ENCODE measurements at places on chromosomes 1 and 21.

GRCh38 chr1:99886841-99887240, 36.7 kb downstream of the AGL start:
- H3K27me3 ChIP-seq = no peaks in the 10 kb centered on the region
- H3K4me3 ChIP-seq = no peak overlapping the region
- H3K4me1 ChIP-seq = no peaks in the 10 kb centered on the region
- no peak overlapping the region for H3K27ac ChIP-seq
- H3K36me3 ChIP-seq = peaks cover 3% of the 10 kb centered on the region
- no peak for DNase-seq

- H3K27ac ChIP-seq = no peak overlapping the region
- no peak overlapping the region for H3K4me3 ChIP-seq
- no peaks in the 10 kb centered on the region for H3K27me3 ChIP-seq
- H3K36me3 ChIP-seq = no peaks in the 10 kb centered on the region
- no peak for DNase-seq
Measured at GRCh38 chr1:183914276-183914675, 109.4 kb downstream of the RGL1 start.

DNA sequence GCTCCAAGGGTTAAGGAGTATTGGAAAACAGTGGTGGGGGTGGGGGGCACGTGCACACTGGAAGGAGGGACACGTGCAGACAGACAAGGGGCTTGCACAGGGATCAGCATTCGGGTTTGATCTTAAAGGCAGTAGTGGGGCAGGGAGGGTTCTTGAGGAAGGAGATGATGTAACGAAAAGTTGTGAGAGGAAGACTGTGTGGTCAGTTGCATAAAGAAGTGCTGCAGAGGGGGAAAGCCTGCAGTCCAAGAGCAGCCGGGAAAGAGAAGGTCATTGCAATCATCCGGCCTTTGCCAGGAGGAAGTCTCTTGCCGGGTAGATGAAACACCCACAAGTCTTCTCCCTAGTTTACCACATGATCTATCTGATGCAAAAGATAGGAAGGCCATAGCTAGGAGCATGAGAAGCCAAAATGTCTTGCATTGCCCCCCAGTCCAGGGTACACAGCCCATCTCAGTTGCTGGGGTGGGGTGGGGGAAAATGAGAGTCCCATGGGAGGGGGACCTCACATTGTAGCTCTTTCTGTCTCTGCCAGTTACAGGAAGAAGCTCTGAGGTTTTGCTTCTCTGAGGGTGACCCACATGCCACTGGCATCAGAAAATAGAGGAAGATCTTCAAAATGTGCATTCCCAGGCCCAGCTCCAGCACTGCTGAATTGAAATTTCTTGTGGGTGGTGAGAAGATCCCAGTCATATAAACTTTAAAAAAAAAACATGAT, 202.5 kb upstream of the RAB4A start:
- no peak for DNase-seq
- no peaks in the 10 kb centered on the region for H3K4me1 ChIP-seq
- H3K4me3 ChIP-seq = no peak overlapping the region
- H3K27ac ChIP-seq = no peak overlapping the region

DNA sequence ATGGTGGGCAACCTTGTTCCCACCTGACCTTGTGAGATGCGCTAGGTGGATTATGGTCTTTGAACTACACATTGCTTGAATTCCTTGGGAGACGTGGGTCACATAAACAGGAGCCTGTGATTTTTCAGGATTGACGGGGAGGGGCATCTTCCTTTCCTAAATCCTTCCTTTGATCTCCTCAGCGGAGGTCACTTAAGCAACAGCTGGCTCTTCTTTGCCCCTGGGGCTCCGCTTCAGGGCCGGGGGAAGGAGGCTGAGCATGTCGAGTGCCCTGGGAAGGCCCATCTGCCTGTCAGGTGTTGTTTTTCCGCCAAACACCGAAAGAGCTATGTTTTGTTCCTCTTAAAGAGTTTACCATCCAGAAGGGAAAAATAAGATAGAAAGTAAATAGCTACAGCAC, 40.6 kb downstream of the KIF26B start:
- H3K4me1 ChIP-seq = peaks cover 2% of the 10 kb centered on the region
- DNase-seq = no peak
- no peak overlapping the region for H3K4me3 ChIP-seq
- no peaks in the 10 kb centered on the region for H3K27me3 ChIP-seq
- no peak overlapping the region for H3K27ac ChIP-seq
- H3K36me3 ChIP-seq = no peaks in the 10 kb centered on the region

- H3K36me3 ChIP-seq = no peaks in the 10 kb centered on the region
- DNase-seq = no peak
- H3K4me1 ChIP-seq = no peaks in the 10 kb centered on the region
- H3K4me3 ChIP-seq = no peak overlapping the region
- H3K27me3 ChIP-seq = no peaks in the 10 kb centered on the region
- no peak overlapping the region for H3K27ac ChIP-seq
Measured at GRCh38 chr1:80657044-80657643, 1143.6 kb upstream of the ADGRL2 start.

GRCh38 chr21:41438425-41439113, 12.5 kb downstream of the MX1 start:
- no peak overlapping the region for H3K4me3 ChIP-seq
- no peak overlapping the region for H3K27ac ChIP-seq
- DNase-seq = no peak
- H3K27me3 ChIP-seq = no peaks in the 10 kb centered on the region
- H3K4me1 ChIP-seq = no peaks in the 10 kb centered on the region
- H3K36me3 ChIP-seq = no peaks in the 10 kb centered on the region

- H3K27me3 ChIP-seq = no peaks in the 10 kb centered on the region
- H3K4me3 ChIP-seq = no peak overlapping the region
- no peak for DNase-seq
- no peaks in the 10 kb centered on the region for H3K4me1 ChIP-seq
- H3K36me3 ChIP-seq = no peaks in the 10 kb centered on the region
- H3K27ac ChIP-seq = no peak overlapping the region
Measured at GRCh38 chr21:44730028-44730395, 18.6 kb upstream of the TSPEAR start.

DNA sequence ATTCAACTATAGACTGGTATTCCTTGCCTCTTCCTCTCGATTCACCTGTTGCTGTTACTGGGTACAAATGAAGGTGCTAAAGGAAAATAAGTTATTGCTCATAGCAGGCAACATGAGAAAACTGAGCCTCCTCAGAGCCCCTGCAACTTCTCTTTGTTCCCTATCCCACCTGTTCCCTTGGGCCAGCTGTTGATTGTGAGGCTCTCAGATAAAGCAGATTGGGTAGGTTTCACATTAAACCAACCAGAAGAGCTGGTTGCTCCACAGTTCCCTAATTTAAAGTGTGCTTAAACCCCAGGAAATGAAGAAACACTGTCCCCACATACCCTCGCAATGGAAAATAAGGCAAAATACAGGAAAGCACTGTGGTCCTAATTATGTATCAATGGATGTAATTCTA, 4.8 kb downstream of the DEDD start:
- H3K4me1 ChIP-seq = no peaks in the 10 kb centered on the region
- H3K27me3 ChIP-seq = no peaks in the 10 kb centered on the region
- H3K36me3 ChIP-seq = peaks cover 17% of the 10 kb centered on the region
- no peak for DNase-seq
- no peak overlapping the region for H3K4me3 ChIP-seq

DNA sequence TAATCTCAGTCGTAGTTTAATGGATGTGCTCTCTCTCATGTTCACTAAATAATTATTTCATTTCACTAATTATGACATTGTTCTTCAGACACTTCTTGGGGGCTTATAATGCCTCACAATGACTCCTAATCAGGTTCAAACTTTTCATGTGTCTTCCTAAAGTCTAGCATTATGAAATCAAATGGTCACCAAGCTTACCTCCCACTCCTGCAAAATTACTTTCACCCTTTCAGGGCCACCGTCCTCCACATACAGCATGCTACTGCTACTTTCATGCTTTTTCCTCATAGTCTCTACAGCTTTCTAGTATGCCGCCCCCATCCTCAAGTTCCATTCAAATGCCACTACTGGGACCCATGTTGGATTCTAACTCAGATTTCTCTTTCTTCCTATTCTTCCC, 59.8 kb upstream of the C1orf53 start:
- H3K36me3 ChIP-seq = no peaks in the 10 kb centered on the region
- no peaks in the 10 kb centered on the region for H3K27me3 ChIP-seq
- no peak for DNase-seq
- H3K4me3 ChIP-seq = no peak overlapping the region

GRCh38 chr1:212721388-212722247, 22.0 kb upstream of the BATF3 start:
- H3K4me3 ChIP-seq = no peak overlapping the region
- no peak overlapping the region for H3K27ac ChIP-seq
- 0 out of 2 replicates have a peak, but pooled peaks cover under 1% of the 10 kb centered on the region for H3K36me3 ChIP-seq
- DNase-seq = no peak
- no peaks in the 10 kb centered on the region for H3K4me1 ChIP-seq

GRCh38 chr1:12356004-12356890, 126.4 kb downstream of the VPS13D start:
- DNase-seq = no peak
- H3K36me3 ChIP-seq = peaks cover 2% of the 10 kb centered on the region
- no peaks in the 10 kb centered on the region for H3K27me3 ChIP-seq
- no peaks in the 10 kb centered on the region for H3K4me1 ChIP-seq
- no peak overlapping the region for H3K27ac ChIP-seq
- H3K4me3 ChIP-seq = no peak overlapping the region

DNA sequence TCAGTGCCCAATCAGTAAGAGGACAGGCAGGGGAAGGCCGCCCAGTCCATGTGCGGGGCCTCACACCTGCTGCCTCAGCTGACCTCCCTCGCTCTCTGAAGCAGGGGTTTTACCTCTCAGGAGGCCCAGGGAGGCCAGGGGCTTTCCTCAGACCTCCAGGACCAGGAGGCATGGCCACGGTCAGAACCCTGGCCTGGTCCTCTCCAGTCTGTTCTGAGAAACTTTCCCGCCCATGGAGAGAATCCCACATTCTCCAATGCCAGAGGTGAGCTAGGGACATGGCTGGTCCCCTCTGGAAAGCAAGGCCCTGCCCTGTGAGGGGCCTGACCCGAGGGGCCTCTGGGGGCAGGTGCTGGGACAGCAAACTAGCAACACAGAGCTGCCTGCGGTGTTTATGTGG, 68.2 kb downstream of the DMRTB1 start:
- no peaks in the 10 kb centered on the region for H3K27me3 ChIP-seq
- H3K36me3 ChIP-seq = no peaks in the 10 kb centered on the region
- no peak overlapping the region for H3K4me3 ChIP-seq
- H3K4me1 ChIP-seq = no peaks in the 10 kb centered on the region
- no peak overlapping the region for H3K27ac ChIP-seq

DNA sequence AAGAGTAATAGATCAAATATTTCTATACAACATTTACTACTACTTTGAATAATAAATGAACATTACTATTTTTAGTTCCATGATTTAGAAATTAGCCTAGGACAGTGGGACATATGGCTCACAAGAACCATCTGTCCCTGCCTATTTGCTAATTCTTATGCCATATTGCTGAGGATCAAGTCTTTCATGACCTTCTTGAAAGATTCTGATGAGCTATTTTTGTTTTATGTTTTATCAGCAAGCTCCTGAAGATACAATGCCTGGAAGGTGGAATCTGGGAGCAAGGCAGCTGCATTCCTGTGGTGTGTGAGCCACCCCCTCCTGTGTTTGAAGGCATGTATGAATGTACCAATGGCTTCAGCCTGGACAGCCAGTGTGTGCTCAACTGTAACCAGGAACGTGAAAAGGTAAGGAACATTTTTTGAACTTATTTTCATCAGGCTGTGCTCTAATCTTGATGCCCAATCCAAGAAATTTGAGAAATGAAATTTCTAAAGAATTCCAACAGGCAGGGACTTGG, 326.7 kb downstream of the PAPPA2 start:
- H3K4me1 ChIP-seq = no peaks in the 10 kb centered on the region
- no peak for DNase-seq
- no peaks in the 10 kb centered on the region for H3K36me3 ChIP-seq
- H3K4me3 ChIP-seq = no peak overlapping the region

DNA sequence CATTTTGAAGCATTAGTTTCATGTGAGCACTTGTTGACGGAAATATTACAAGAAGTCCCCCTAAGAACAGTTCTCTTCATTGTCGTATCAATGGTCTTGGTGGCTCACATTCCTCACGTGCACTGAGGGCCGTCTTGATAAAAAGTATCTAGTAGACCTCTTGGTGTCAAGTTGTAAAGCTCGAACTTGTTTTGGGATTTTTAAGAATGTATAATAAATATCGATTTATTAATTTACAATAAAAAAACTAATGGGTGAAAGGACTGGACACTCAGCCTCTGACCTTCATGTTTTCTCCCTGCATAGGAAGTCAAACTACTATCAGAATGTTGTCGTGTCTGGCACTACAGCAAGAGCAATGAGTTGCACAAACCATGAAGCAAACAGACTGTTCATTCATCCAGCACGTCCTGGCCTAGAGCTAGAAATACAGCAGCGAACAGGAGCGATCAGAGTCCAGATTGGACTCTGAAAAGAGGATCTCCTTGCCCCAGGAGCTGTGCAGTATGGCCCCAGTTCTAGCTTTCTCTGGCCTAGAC, 319.2 kb downstream of the SMYD3 start:
- H3K36me3 ChIP-seq = no peaks in the 10 kb centered on the region
- no peaks in the 10 kb centered on the region for H3K27me3 ChIP-seq
- H3K27ac ChIP-seq = no peak overlapping the region
- no peaks in the 10 kb centered on the region for H3K4me1 ChIP-seq
- H3K4me3 ChIP-seq = no peak overlapping the region

All from iPS DF 6.9 (cell line).